ENCODE measurements at places on chromosomes 7 and 10. TPM values are rescaled to one million over a fixed set of nuclear protein-coding genes. Genes with fewer than 3 reads are reported as not detected.

- DNase-seq: peak; percentile 68
These were observed 8.0 kb downstream of the DLX5 start for GRCh38 chr7:97016381-97017191.

DNA sequence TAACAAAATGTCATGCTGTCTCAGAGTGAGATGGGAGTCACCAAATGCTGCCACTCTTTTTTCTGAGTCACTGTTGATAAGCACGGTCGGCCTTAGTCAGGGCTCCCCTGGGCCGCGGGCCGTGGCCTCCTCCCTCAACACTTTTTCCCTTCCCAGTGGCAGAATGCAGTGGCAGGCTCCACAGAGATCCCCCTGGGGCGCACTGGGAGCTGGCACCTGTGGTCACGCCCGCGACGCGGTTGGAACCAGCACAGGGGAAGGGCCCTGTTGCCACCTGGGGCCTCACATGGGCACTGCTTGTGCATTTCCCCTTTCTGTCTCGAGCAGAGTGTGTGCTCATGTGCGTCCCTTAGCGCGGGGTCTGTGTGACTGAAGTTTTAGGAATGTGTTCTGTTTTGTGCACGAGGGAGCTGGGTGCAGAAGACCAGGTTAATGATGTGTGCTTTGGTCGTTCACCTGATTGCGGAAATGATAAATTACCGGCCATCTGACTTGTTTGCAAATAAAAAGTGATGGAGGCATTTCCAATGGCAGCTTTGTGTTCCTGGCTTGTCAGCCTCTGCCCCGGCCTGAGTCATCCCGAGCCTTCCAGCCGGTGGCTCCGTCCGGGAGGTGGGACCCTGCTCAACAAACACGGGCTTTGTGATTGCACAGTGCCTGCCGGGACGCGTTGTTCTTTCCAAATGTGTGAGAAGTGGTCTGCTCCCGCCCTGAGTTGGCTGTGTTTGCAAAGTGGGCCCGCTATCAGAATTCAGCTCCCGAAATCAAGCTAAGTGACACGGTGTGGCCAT lies 100.7 kb downstream of the NKX6-2 start:
- peak; percentile 76 for DNase-seq

- DNase-seq: no peak
These were observed 67.5 kb downstream of the DNAJC12 start for GRCh38 chr10:67770537-67770936.

DNA sequence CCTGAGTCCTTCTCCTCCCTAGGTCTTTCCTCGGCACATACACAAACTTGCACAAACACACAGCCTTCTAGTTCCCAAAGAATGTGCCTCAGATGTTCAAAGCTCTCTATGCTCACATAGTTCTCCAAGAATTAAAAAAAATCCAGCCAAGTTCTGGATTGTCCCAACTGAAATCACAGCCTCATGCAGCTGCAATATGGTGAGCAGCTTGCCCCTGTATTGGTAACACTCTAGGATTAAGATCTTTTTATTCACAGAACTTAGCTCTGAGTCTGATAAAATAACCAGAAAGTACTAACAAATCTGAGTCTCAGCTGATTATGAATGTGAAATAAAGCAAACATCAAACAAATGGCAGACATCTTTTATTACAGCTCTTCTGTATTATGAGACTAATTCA lies 604.8 kb upstream of the PFKP start:
- DNase-seq: no peak

DNA sequence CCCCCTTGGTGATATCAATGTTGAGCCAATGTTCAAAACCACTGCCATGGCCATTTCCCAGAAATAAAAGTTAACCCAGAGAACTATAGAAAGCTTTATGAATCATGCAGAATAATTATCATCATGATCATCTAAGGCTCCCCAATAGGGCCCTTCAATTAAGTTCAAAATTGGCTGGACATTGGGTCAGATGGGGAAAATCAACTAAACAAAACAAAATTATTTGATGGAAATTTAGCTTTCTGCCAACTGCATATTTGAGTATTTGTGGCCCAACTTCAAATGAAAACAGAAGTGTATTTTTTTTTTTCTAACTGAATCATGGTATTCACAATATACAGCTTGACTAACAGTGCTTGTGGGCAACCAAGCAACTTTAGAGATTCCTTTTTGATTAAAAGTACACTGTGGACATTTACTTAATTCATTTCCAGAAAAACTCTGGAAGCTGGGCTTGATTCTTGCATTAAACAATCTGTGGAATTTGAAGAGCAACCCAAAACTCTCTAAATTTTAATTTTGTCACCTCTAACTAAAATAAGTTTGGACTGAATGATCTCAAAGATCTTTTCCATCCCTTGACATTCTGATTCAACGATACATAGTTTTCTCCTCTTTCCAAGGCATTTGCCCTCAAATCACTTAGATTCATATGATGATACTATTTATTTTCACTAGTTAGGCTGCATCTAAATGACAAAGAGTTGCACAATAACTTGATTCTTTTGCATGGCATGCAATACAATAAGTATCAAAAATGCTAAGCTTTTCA lies 203.2 kb downstream of the AHR start:
- DNase-seq: peak; percentile 72

The GDF2 gene
- not detected for total RNA-seq

GRCh38 chr10:79182781-79183467 lies 114.2 kb downstream of the ZMIZ1 start:
- peak; percentile 65 for DNase-seq

DNA sequence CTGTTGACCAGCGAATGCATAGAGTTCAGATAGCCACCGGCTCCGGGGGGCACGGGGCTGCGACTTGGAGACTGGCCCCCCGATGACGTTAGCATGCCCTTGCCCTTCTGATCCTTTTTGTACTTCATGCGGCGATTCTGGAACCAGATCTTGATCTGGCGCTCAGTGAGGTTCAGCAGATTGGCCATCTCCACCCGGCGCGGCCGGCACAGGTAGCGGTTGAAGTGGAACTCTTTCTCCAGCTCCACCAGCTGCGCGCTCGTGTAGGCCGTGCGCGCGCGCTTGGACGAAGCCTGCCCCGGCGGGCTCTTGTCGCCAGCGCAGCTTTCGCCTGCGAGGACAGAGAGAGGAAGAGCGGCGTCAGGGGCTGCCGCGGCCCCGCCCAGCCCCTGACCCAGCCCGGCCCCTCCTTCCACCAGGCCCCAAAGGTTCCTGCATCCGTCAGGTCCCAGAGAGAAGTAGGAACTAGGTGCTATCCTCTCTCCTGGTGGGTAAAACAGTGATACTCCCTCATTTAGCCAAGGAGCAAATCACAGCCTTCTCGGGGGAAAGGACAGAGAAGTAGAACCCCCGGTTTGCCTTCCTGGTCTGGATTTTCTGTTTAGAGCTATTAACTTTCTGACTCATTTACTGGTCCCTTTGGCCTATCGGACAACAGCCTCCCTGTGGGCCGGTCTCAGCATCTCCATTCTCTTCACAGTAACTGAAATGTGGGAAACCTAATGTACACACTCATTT lies 6.1 kb upstream of the HOXA2 start:
- peak; percentile 37 for DNase-seq

DNA sequence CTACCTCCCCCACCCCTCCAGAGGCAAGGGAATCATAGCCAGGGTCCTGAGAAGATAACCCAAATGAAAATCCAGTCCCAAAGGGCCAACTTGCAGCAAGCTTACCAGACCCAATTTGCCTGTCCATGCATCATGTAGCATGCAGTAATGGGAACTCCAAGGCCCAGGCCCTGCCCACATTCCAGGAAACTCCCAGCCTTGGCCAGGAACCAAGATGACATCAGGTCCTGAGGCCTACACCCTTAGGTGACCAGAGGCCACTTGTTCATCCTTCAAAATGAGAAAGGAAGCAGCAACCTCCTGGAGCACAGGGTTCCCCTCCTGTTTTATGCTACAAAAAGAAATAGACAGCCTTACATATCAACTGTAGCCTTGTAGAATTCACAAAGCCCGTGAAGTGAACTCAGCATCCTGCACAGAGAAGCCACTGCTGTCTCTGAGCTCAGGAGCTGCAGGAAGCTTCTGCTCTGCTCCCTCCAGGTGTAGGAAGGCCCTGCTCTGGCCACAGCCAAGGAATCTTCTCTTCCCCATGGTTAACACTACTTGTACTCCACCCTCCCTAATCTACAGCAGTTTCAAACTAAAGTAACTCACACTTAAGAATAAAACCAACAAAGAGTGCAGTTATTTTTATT lies 30.3 kb upstream of the GRB10 start:
- DNase-seq: peak; percentile 93

The TLX1 gene
- total RNA-seq: not detected

DNA sequence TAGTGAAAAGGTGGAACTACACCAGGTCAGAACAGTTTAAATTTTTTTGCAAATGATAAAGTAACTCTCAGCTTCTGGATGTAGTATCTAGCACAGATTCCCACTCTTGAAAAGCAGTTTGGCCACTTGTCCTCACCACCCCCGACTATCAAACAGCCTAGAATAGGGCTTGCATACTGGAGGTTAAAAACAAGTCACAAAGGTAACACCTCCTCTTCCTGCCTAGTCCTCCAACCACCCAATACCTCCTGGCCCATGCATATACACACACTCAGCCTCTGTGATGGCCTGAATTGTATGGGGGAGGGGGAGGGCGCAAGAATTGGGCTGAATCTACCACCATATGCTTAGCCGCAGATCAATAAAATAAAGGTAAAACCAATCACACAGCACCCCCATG lies 5.7 kb downstream of the SKAP2 start:
- DNase-seq: no peak

The OLAH gene
- not detected for total RNA-seq

DNA sequence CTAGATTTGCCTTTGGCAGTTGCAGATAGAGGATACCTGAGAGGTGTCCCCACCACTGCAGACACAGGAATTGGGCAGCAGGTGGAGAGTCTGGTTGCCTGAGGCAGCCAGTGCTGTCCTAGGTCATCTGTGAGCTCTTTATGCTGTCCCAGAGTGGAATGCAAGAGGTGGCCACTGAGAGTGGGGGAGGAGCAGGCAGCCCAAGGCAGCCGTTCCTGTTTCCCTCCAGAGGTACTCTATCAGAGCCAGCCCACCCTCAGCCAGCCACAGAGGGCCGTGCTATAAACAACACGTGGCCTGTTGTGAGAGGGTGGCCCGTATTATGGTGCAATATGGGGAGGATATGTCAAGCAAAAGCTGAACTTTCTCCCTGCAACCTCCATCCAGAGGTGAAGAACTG lies 8.5 kb downstream of the LRRC18 start:
- DNase-seq: no peak

DNA sequence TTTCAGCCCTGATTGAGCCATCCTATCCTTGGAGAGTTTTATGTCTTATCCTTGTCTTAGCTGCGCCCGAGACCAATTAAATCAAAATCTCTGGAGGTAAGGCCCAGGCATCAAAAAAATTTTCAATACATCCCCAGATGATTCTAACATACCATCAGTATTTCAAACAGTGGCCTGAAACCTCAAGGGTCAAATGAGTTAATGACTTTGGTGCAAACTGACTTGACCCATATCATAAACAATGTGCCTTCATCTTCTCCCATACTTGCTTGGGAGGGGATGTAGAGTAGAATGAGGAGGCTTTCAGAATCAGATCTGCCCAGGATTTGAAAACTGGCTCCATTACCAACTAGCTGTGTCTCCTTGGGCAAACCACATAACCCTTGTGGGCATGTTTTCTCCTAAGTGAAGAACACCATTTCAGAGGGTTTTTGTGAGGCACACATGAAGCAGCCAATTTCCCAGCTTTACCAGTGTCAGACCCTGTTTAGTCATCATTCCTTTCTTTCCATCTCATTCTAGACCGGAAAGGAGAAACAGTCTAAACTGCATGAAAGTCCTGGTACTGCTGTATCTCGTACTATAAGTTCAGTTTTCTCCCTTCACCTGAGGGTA lies 35.7 kb upstream of the ATXN7L1 start:
- DNase-seq: peak; percentile 67

- DNase-seq: peak; percentile 48
These were observed 44.5 kb downstream of the LANCL2 start for GRCh38 chr7:55409482-55410225.

DNA sequence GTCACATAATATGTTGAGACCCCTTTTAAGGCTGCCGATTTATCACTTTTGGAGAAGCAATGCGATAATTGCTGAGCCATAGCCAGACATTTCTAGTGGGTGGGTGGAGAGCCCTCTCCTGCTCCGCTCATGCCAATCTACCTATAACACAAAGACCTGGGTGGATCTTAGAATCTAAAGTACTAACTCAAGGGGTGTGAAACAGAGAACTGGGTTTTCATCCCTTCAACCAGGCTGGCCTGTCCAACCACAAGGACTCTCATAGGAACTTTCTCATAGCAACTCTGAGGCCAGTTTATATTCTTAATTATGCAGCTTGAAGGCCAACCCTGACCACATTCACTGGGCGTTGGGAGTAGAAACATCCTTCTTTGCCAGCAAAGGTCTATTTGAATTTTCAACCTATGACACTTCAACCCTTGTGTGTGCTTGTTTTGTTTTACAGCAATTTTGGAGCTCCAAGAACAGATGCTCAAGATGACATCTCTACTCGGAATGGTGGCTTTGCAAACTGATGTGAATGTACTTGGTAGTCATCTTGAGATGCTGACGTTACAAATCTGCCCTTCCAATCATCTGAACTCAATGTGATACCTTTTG lies 1198.2 kb upstream of the AUTS2 start:
- DNase-seq: no peak

- no peak for DNase-seq
These were observed 23.9 kb upstream of the PLPP4 start for GRCh38 chr10:120433141-120433540.

DNA sequence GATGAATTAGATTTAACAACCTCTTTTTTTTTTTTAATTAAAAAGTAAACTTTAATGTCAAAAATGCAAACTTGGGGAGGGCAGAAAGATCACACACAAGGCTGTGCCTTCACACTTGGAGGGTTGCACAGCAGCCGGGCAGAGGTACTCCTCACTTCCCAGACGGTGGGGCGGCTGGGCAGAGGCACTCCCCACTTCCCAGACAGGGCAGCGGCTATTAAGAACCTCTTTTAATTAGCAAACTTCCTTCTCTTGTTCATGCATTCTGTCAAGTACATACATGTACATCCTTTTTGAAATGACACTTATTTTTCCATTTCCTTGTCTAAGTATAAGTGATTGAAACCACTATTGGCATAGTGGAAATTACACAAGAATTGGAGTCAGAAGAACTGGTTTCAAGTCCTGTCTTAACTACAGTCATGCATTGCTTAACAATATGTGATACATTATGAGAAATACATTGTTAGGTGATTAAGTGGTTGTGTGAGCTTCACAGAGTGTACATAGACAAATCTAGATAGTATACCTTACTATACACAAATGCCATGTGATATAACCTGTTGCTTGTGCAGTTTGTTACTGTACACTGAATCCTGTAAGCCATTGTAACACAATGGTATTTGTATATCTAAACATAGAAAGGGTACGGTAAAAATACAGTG lies 26.5 kb downstream of the BTRC start:
- DNase-seq: no peak

GRCh38 chr10:119543814-119544642 lies 1.5 kb upstream of the RGS10 start:
- no peak for DNase-seq
